Pancreas (tissue), 10 donors: ENCODE measurements at places on chromosomes 5 and 9.

GRCh38 chr9:96484521-96484931, 34.6 kb downstream of the HABP4 start:
- no peaks in the 10 kb centered on the region for H3K36me3 ChIP-seq
- no peak for DNase-seq
- H3K4me3 ChIP-seq: no peak overlapping the region
- peaks cover 14% of the 10 kb centered on the region for H3K4me1 ChIP-seq

- H3K4me1 ChIP-seq: no peaks in the 10 kb centered on the region
- H3K4me3 ChIP-seq: no peak overlapping the region
- DNase-seq: no peak
- H3K27me3 ChIP-seq: no peaks in the 10 kb centered on the region
- H3K36me3 ChIP-seq: no peaks in the 10 kb centered on the region
Measured at GRCh38 chr9:2496934-2497333, 124.7 kb upstream of the VLDLR start.

DNA sequence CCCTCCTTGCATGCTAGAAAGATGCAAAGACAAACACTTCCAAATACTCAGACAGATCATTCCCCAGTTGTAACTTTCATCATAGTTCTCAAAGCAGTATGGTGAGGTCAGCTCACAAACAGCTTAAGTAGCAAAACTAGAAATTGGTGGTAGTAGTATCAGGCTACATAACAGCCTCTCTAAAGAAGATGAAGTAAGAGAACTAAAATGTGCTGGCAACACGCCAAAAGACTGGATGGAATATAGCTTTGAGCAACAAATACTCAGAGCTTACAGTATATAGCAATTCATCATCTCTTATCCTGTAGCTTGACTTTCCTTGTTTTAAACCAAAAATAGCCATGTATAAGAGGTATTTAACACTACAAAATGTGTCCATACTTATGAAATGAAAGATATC, 7.5 kb downstream of the PFDN1 start:
- H3K36me3 ChIP-seq: no peaks in the 10 kb centered on the region
- H3K27ac ChIP-seq: no peak overlapping the region
- no peak overlapping the region for H3K4me3 ChIP-seq
- H3K27me3 ChIP-seq: no peaks in the 10 kb centered on the region
- no peak for DNase-seq
- H3K4me1 ChIP-seq: peaks cover 13% of the 10 kb centered on the region

- no peak for DNase-seq
- no peak overlapping the region for H3K4me3 ChIP-seq
- peaks cover 7% of the 10 kb centered on the region for H3K4me1 ChIP-seq
- no peaks in the 10 kb centered on the region for H3K27me3 ChIP-seq
Measured at GRCh38 chr5:59126016-59126707, 543.3 kb downstream of the RAB3C start.

- no peaks in the 10 kb centered on the region for H3K4me1 ChIP-seq
- no peak overlapping the region for H3K27ac ChIP-seq
- H3K36me3 ChIP-seq: no peaks in the 10 kb centered on the region
- no peak for DNase-seq
- peak overlapping the region; percentile 22 for H3K4me3 ChIP-seq
- peaks cover 31% of the 10 kb centered on the region for H3K27me3 ChIP-seq
Measured at GRCh38 chr9:21974343-21974721, 19.9 kb downstream of the CDKN2A start.

DNA sequence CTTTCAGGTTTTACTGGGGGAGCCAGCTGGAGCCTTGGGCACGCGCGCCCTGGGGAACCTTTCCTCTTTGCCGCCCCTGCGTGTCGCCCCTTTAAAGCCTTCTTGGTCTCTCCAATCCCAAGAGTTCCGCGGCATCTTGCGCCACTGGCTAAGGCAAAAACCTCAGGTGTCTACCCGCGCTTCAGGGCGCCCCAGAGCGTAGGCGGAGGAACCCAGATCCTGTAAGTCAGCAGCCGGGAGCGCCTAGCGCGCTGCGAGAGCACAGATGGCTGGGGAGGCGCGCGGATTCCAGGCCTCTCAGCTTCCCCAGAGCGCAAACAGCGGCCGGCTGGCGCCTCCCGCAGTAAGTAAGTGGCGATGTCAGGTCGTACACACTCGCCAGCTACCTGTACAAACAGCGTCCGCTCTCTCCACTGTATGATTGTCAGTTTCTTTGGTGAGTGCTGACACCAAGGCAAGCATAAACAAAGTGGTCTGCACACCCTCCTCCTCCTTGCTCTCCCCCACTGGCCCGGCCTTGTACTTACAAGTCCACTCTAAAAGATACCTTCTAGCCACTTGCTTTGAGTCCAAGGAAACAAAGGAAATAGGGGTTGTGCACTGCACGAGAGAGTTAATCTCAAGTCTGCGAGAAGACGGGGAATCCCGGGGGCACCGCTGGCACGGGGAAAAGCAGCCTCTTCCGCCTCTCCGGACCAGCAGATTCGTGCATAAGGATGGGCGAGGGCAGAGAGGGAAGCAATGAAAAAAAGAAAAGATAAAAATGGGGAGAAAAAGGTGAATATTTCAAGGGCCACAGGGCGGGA, 2.9 kb downstream of the HTR1A start:
- peak; percentile 70 for DNase-seq
- no peaks in the 10 kb centered on the region for H3K27me3 ChIP-seq
- H3K36me3 ChIP-seq: no peaks in the 10 kb centered on the region
- H3K4me3 ChIP-seq: no peak overlapping the region

GRCh38 chr5:78858364-78858763, 126.7 kb downstream of the ARSB start:
- H3K27me3 ChIP-seq: no peaks in the 10 kb centered on the region
- H3K36me3 ChIP-seq: no peaks in the 10 kb centered on the region
- H3K4me1 ChIP-seq: no peaks in the 10 kb centered on the region
- DNase-seq: no peak
- H3K27ac ChIP-seq: no peak overlapping the region

- no peaks in the 10 kb centered on the region for H3K4me1 ChIP-seq
- no peak overlapping the region for H3K27ac ChIP-seq
- no peak for DNase-seq
- no peaks in the 10 kb centered on the region for H3K27me3 ChIP-seq
- no peaks in the 10 kb centered on the region for H3K36me3 ChIP-seq
Measured at GRCh38 chr5:135231289-135231688, 167.7 kb downstream of the MACROH2A1 start.

DNA sequence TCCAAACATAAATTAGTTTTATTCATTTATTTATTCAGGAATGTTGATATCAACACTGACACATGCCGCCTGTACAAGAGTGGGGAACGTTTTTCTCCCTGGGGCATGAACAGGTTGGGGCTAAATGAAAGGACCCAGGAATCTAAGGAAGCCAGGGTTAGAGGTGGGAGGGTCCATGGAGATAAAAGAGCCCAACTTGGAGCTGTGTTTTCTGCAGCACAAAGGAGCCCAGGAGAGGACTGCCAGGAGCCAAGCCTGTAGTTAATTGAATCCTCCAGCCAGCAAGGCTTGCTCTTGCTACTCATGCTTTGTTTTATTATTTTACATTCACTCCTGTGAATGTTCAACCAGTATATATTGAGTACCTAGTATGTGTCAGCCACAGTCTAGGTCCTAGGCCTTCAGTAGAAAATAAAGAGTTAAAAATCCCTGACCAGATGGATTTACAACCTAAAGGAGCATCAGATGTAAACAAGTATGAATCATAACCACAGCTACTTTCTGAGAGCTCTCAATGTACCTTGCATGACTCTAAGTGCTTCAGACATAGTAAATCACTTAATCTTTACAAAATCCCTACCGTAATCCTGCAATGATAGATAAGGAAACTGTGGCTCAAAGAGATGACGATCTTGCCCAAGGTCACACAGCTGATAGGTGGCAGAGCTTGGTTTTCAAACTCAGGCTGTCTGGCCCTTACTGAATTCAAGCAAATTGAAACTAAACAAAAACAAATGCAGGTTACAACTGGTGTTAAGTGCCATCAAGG, 69.8 kb downstream of the ASTN2 start:
- no peaks in the 10 kb centered on the region for H3K4me1 ChIP-seq
- no peak overlapping the region for H3K27ac ChIP-seq
- H3K36me3 ChIP-seq: no peaks in the 10 kb centered on the region
- DNase-seq: no peak
- no peaks in the 10 kb centered on the region for H3K27me3 ChIP-seq

DNA sequence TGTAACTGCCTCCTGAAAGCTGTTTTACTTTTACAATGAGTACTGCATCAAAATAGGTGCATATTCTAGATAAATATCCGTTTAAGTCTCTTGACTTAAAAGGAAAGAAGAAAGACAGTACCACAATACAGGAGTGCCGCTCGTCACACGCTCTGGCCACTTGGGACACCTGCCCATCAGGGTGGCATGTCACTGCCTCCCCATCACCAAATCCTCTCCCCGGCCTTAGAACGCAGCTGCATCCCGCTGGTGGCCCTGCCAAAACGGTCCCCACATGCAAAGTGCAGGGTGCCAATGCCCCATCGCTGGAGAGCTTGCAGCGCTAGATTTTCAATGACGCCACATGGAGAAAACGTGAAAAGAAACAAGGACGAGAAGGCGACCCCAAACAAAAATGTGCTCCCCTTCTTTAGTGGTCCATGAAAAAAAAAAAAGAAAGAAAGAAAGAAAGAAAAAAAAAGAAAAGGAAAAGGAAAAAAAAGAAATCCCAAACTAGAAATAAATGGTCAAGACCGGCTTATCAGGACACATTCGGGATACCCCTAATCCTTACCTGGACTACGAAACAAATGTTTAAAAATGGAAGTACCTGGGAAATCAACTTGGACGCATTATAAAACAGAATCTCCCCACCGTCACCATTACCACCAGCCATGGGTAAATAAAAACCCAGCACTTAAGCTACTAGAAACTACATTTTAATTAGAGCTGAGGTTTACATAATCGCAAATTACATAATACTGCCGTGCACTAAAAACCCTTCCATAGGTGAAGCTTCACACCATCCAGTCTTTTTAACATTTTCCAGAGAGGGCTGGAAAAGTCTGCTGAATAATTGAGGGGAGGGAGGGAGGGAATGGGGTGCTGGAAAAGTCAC, 1.0 kb downstream of the ANKH start:
- H3K36me3 ChIP-seq: no peaks in the 10 kb centered on the region
- peak; percentile 49 for DNase-seq
- H3K4me3 ChIP-seq: peak overlapping the region; percentile 53
- H3K27ac ChIP-seq: peak overlapping the region; percentile 42

DNA sequence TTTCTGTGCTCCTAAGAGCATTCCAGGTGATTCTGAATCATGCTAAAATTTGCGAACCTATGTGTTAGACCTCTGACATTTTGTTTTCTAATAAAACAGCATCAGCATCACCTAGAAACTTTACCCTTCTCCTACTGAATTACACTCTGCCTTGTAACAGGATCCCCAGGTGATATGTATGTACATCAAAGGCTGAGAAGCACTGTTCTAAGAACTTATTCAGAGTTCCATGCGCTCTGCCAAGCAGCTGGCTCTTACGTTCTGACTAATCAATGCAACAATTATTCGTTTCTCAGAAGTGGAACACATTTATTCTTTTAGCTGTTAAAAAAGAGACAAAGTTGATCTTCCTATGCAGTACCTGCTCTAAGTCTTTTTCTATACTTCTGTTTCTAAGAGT, 228.6 kb downstream of the SLF1 start:
- no peaks in the 10 kb centered on the region for H3K36me3 ChIP-seq
- H3K4me3 ChIP-seq: no peak overlapping the region
- no peaks in the 10 kb centered on the region for H3K27me3 ChIP-seq
- no peak overlapping the region for H3K27ac ChIP-seq
- no peak for DNase-seq

GRCh38 chr9:131206495-131206894, 69.8 kb downstream of the FAM78A start:
- no peaks in the 10 kb centered on the region for H3K27me3 ChIP-seq
- no peak overlapping the region for H3K4me3 ChIP-seq
- H3K27ac ChIP-seq: no peak overlapping the region
- no peaks in the 10 kb centered on the region for H3K4me1 ChIP-seq
- peaks cover 13% of the 10 kb centered on the region for H3K36me3 ChIP-seq

- no peaks in the 10 kb centered on the region for H3K27me3 ChIP-seq
- DNase-seq: no peak
- no peak overlapping the region for H3K27ac ChIP-seq
- no peak overlapping the region for H3K4me3 ChIP-seq
- no peaks in the 10 kb centered on the region for H3K4me1 ChIP-seq
- no peaks in the 10 kb centered on the region for H3K36me3 ChIP-seq
Measured at GRCh38 chr9:135056541-135056940, 30.9 kb upstream of the OLFM1 start.

DNA sequence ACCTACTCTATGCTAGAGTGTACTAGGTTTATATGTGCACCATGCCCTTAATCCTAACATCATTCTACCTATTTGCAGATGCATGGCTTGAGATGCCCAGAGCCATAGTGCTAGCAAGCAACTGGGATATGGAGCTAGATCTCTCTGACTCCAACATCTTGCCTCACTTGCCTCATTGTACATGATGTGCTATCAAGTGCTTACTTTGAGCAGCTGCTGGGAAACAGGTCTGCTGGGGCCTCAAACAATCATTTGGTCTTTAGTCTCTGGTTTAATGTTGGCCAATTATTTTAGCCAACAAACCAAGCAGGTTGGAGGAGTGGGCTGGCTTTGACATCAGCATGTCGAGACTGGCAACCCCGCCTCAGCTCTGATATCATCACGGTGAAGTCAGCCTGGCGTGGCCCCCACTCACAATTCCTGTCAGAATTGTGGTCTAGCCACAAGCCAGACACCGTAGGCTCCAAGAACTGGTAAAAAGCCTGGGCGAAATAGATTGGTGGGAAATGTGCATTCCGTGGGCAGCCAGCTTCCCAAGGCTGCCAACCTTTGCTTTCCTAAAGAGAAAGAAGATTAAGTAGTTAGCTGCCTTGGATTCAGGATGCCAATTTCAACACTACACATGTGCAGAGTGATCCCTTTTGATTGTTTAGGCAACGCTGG, 21.1 kb upstream of the GAS1 start:
- no peak overlapping the region for H3K4me3 ChIP-seq
- no peaks in the 10 kb centered on the region for H3K4me1 ChIP-seq
- DNase-seq: no peak
- no peaks in the 10 kb centered on the region for H3K36me3 ChIP-seq
- no peak overlapping the region for H3K27ac ChIP-seq

GRCh38 chr5:14954616-14955343, 83.2 kb upstream of the ANKH start:
- H3K27ac ChIP-seq: no peak overlapping the region
- H3K36me3 ChIP-seq: no peaks in the 10 kb centered on the region
- H3K4me3 ChIP-seq: no peak overlapping the region
- no peaks in the 10 kb centered on the region for H3K4me1 ChIP-seq
- no peaks in the 10 kb centered on the region for H3K27me3 ChIP-seq

- no peaks in the 10 kb centered on the region for H3K36me3 ChIP-seq
- DNase-seq: no peak
- H3K27ac ChIP-seq: no peak overlapping the region
- no peak overlapping the region for H3K4me3 ChIP-seq
Measured at GRCh38 chr5:139799359-139799758, 3.8 kb downstream of the PSD2 start.

GRCh38 chr9:137417161-137418021, 5.6 kb downstream of the EXD3 start:
- no peak overlapping the region for H3K27ac ChIP-seq
- peak; percentile 60 for DNase-seq
- peaks cover 8% of the 10 kb centered on the region for H3K4me1 ChIP-seq
- peak overlapping the region; percentile 7 for H3K4me3 ChIP-seq
- H3K27me3 ChIP-seq: no peaks in the 10 kb centered on the region
- H3K36me3 ChIP-seq: no peaks in the 10 kb centered on the region

- H3K27me3 ChIP-seq: no peaks in the 10 kb centered on the region
- DNase-seq: no peak
- H3K36me3 ChIP-seq: no peaks in the 10 kb centered on the region
Measured at GRCh38 chr5:14102666-14103065, 40.5 kb upstream of the TRIO start.
